Stimulated activated CD4-positive, alpha-beta T cell treated with anti-CD3 and anti-CD28 coated beads, Interleukin-4, amount 100 ng/mL, for 24 hours (primary cell): ENCODE measurements at places on chromosomes 3 and 15.
A peak's percentile ranks its signal among the peaks of the same experiment; 100 is the strongest.

GRCh38 chr15:84143753-84144314 is 91.7 kb upstream of the GOLGA6L4 start:
- no peak for DNase-seq

DNA sequence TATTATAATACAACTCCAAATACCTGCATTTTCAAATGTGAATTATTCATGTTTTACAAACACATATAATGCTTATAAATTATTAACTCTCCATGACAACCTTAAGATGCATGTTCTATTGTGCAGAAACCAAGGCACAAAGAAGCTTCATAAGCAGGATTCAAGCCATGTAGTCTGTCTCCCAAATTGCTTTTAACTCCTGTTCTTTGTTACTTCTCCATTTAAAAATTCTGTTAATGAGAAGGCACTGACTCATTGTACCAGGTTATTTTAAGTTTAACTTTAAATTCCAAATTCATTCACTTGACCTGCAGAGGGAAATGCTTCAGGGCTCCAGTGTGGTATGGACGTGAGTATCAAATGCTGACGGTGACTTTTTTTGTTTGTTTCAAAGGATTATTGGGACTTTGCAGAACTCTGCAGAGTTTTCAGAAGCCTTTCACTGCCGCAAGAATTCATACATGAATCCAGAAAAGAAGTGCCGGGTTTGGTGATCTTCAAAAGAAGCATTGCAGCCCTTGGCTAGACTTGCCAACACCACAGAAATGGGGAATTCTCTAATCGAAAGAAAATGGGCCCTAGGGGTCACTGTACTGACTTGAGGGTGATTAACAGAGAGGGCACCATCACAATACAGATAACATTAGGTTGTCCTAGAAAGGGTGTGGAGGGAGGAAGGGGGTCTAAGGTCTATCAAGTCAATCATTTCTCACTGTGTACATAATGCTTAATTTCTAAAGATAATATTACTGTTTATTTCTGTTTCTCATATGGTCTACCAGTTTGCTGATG is 100.0 kb downstream of the MME start:
- no peak for DNase-seq

DNA sequence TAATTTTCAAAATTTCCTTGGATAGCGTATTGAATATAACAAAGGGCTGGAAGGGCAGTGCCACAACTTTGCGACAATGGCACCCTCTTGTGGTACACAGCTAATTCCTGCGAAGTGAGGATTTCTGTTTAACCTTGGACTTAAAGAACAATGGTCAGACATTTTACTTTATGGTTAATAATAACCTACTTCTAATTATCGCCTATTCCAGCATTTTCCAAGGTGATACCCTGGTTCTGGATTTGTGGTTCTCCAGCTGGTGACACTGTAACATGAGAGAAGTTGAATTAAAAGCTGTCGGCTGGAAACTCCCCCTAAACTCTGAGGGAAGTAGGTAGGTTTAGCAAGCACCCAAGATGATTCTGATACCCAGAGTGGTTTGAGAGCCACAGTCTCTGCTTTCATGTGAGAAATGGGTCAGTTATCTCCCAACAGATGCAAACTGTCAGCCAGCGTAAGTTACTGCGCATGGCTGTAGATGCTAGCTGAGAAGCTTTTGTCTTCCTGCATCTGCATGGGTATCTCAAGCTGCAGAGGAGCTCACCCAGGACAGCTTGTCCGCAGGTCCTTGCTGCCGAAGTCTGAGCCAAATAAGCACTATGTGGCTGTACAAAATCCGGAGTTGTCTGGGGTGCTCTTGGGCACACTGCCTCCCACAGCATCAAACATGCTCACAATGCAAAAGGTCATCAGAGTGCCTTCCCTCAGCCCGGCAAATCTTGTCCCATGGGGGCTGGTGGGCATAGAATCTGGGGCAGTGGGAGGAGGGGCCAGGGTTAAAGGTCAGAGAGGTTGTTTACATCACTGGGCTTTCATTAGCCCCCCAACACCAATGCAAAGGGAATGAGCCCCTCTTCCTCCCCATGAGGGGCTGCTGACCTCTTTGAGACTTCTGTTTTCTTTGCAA is 6.6 kb upstream of the CHSY1 start:
- peak; percentile 65 for DNase-seq

GRCh38 chr3:3134750-3135448 is 8.2 kb downstream of the TRNT1 start:
- no peak for DNase-seq

DNA sequence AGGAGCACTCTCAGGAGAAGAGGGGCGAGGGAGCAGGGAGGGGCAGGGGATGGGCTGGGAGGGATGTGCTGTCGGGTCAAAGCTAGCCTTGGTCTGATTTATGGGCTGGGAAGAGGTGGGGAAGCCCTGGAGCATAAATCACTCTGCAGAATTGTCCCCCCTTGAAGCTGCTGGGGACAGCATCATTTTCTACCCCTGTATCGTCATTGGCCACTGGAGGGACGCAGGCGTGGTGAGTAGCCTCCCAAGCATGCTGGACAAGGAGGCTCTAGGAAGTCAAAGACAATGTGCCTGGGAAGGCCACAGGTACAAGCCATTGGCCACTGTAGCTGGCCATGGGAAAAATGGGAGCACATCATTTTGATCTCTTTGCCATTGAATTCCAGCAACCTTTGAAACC is 175.5 kb upstream of the CTDSPL start:
- DNase-seq = no peak

GRCh38 chr3:127226457-127226856 is 33.5 kb downstream of the PRR23E start:
- no peak for DNase-seq

GRCh38 chr3:172134352-172134751 is 95.0 kb downstream of the FNDC3B start:
- DNase-seq = no peak

DNA sequence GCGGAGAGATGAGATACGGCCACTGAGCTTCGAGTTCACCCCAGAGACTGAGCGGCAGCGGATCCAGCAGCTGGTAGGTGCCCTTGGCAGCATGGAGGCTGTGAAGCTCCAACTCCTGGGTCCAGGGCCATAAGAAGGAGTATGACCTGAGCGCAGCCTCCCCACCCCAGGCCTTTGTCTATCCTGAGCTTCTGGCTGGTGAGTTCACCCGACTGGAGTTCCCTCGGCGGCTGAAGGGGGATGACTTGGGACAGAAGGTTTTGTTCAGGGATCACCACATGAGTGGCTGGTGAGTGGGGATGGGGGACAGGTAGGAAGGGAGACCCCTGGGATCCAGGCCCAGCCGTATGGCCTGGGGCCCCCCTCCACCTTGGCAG is 2.6 kb downstream of the PPM1M start:
- no peak for DNase-seq

- DNase-seq = no peak
These were observed 678 bp downstream of the SEMA7A start for GRCh38 chr15:74432968-74433591.

- DNase-seq = no peak
These were observed 1.9 kb upstream of the NLGN1 start for GRCh38 chr3:173395412-173396181.

GRCh38 chr3:151838574-151839312 is 24.8 kb downstream of the AADAC start:
- peak; percentile 33 for DNase-seq

GRCh38 chr3:49871531-49872153 is 1.9 kb upstream of the CAMKV start:
- DNase-seq = no peak

GRCh38 chr15:69608661-69609060 is 156.0 kb downstream of the RPLP1 start:
- DNase-seq = no peak

GRCh38 chr3:53161820-53162671 is 1.0 kb downstream of the PRKCD start:
- peak; percentile 52 for DNase-seq

- no peak for DNase-seq
These were observed 148.1 kb upstream of the SLC24A5 start for GRCh38 chr15:47972738-47973137.

DNA sequence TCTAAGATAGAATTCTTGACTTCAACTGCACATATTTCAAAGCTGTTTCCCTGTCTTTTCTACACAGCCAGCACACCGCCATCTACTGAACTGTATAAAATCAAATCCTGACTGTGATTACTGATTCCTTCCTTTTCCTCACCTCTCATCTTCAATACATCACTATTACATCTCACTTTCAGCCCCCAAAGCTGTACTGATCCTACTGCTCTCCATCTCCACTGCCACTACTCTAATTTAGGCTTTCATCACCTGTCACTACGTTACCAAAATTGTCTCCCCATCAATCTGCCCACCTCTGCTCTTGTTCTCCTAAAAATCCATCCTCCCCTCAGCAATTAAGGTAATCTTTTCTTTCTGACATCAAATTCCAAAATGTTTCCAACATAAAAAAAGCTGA is 4.5 kb upstream of the CCDC39 start:
- DNase-seq = no peak

DNA sequence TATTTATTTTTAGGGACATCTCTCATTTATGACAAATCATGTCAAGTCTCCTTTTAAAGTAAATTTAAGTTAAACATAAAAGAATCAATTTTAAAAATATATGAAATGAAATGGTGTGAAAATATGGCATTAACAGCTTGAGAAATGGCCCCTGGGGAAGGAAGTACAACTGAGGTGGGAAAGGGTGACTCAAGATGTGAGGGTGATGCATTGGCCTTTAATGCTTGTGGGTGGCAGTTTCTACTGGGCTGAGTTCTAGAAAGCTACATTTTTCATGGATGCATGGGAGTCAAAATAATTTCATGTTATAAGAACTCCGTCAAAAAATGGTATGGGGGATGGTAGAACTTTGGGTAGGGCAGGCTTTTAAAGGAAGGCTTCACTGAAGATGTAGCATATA is 708.8 kb upstream of the CFAP20DC start:
- no peak for DNase-seq

- no peak for DNase-seq
These were observed 18.2 kb upstream of the BCL2A1 start for GRCh38 chr15:79989183-79989582.

GRCh38 chr15:74845208-74845568 is 2.2 kb upstream of the ULK3 start:
- peak; percentile 59 for DNase-seq

DNA sequence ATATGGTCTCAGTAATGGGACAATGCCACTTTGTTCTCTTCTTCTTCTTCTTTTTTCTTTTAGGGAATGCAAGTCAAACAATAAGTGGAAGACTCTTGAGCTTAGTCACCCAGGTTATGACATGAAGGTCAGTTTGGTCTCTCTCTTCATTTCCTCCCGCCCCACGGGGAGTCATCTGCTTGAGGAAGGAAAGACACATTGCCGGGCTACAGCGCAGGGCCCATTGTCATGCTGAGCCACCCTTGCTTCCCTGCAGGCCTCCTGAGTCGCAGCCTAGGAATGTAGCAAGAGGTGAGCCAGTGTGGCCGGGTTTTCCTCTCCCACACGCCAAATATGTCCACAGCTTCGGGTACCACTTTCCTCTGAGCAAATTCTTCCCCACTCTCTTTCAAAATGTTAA is 47.6 kb downstream of the RAP2B start:
- DNase-seq = no peak

DNA sequence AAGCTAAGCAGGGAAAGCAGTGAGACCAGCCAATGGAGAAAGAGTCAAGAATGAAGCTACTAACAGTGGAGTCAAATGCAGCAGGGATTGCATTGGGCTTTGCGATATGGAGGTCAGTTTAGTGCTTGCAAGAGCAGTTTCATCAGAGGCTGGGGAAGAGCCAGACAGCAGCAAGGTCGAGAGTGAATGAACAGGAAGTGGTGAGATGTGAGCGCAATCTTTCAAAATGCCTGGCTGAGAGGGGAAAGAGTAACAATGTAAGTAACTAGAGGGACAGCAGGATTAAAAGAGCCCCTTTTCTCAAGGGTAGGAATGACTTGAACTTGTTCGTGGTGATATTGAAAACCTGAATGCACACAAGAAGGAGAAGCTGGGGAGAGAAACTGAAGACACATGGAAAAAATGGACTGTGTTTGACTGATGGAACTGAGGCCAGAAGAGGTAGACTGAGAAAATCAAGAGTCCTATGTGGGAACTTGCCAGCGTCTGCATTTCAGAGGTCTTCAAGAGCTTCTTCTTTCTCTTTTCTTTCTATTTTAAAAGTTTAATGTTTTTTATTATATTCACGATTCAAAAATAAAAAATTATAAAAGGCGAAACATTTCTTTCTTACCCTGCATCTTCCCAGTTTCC is 30.6 kb upstream of the GPR160 start:
- DNase-seq = peak; percentile 24

DNA sequence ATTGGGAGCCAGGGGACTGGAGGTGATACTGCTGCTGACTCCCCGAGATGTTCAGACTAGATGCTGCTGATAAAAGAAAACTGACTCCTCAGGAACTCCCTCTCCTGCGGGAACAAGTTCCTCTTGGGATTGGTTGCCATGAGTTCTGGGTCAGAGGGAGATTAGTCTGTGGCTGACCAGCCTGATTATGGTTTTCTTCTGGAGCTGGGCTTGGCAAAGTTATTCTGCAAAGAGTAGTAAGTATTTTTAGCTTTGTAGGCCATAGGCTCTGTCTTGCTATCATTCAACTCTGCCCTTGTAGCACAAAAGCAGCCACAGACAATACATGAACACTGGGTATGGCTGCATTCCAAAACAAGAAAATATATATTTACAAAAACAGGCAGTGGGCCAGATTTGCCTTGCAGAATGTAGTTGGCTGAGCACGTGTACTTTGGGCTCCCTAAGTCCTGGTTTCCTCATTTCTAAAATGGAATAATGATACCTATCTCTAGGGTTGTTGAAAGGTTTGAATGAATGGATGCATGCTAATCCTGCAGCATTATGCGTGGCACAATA is 796.8 kb downstream of the AGBL1 start:
- DNase-seq = no peak

GRCh38 chr15:78093242-78094020 is 1.1 kb downstream of the SH2D7 start:
- no peak for DNase-seq
